Activated CD4-positive, alpha-beta T cell treated with anti-CD3 and anti-CD28 coated beads, Interleukin-2, amount 10 ng/mL, durations not matched to agents 24 days and 14 days (primary cell): ENCODE measurements at places on chromosomes 13 and 19.
A peak's percentile ranks its signal among the peaks of the same experiment; 100 is the strongest.

DNA sequence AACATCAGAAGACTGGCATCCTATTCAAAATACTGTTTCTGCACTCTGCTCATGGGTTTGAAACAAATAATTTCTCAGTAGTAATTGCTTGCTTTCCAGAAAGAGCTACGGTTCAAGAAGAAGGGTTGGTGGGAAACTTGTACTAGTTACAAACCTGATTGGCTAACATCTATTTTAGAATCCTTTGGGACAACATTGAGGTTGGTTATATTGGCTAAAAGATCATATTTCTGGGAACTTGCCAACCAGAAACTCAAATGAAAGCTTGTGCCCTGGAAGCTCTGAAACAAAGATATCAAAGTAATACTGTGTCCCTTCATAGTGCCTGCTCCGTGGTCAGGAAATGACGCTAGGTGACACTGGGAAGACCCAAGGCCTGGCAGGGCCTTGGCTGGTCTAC lies 141.7 kb downstream of the LACC1 start:
- DNase-seq: no peak
- H3K36me3 ChIP-seq: no peaks in the 10 kb centered on the region
- no peak overlapping the region for H3K27ac ChIP-seq
- H3K4me1 ChIP-seq: peaks cover 8% of the 10 kb centered on the region
- no peak overlapping the region for H3K4me3 ChIP-seq
- H3K27me3 ChIP-seq: peaks cover 8% of the 10 kb centered on the region

DNA sequence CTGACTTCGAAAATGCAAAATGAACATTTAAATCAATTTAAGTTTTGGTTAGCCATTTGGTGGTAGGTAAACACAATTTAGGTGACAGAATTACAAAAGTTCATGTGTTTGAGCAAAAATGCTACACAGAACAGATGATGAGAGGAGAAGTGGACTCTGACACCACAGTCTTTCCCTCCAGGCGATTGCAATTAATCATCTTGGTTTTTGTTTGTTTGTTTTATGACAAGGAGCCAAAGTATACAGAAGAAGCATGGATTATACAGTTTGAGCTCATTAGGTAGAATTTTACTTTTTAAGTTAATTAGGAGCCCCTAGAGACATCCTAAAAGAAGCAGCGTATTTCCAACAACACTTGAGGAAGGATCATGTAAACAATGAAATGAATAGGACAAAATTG lies 49.3 kb upstream of the FREM2 start:
- DNase-seq: no peak
- no peak overlapping the region for H3K4me3 ChIP-seq
- H3K27ac ChIP-seq: no peak overlapping the region
- no peaks in the 10 kb centered on the region for H3K27me3 ChIP-seq
- H3K4me1 ChIP-seq: no peaks in the 10 kb centered on the region
- H3K36me3 ChIP-seq: no peaks in the 10 kb centered on the region

DNA sequence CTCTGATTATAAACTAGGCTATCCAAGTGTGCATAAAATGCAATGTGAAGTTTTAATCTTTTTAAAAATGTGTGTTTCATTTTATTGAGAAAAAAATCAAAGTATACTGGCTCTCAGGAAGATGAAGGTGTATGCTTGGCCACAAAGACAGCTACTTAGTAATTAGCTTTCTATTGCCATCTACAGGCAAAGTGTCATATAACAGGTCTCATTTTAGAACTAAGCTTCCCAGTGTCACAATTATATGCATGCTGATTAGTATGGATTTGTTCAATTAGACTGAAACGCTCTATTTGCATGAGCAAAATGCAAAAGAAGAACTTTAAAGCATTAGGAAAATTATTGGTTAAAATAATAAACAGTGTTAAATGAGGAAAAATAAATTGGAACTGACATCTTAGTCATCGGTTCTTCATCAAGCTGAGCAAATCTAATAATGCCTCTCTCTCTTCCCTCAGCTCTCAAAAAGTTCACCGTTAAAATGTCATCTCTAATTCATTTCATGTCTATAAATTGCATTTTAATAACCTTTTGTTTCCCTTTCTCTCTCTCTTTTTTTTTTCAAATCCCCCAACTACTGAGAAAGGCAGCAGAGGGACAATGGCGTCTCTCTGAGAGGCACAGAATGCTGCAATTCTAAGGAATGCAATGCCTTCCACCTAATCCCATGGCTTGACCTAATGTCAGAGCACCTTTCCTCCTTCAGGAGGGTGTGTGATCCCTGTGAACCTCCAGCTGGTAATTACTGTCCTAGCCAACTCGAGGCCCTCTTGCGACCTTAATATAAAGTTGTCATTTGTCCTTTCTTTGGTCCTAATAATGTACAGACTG lies 313.1 kb upstream of the MAB21L1 start:
- H3K27me3 ChIP-seq: no peaks in the 10 kb centered on the region
- no peaks in the 10 kb centered on the region for H3K4me1 ChIP-seq
- H3K36me3 ChIP-seq: no peaks in the 10 kb centered on the region
- no peak overlapping the region for H3K27ac ChIP-seq

DNA sequence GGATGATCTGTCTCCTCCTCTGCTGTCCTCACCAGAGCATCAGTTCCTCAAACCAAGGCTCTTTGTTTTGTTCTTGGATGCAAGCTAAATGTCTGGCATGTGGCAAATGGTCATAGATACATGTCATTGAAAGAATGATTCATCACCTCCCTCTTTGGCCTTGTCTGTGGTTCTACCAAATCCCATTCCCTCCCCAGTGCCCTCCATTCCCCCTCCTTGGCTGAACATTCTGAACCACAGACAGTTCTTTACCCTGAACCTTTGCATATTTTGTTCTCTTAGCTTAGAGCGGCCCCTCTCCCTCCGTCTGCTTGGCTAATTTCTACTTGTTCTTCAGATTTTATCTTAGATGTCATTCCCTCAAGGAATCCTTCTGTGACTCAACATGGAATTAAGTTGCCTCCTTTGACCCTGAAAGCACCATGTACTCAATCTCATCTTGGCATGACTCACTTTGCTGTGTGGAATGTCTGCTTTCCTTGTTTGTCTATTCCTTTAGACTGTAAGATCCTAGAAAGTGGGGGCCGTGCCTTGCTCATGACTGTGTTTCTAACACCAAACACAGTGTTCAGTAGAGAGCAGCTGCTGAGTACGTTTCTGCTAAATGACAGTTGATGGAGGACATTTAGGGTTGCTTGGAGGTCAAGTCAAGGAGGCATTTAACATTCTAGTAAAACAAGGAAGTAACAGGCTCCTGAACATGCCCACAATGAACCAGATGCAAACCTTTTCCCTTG lies 8.1 kb downstream of the ALOX5AP start:
- peak overlapping the region; percentile 51 for H3K27ac ChIP-seq
- peaks cover 61% of the 10 kb centered on the region for H3K4me1 ChIP-seq
- H3K27me3 ChIP-seq: no peaks in the 10 kb centered on the region
- peak overlapping the region; percentile 71 for H3K4me3 ChIP-seq
- DNase-seq: peak; percentile 69
- peaks cover 40% of the 10 kb centered on the region for H3K36me3 ChIP-seq

DNA sequence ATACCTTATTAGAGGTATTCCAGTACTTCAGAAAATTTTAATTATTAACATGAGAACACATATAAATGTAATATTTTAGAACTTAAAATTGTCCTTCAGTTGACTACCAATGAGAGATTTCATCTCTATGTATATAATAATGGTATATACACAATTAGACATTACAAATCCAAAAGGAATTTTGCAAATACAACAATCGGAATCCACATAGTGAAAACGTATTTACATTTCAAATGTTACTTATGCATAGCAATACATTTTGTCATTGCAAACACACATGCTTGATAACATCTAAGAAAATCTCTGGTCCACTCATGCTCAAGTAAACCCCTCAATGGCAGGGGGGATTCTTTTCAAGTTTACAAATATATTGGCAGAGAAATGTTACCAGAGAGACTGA lies 2345.2 kb downstream of the PCDH9 start:
- no peaks in the 10 kb centered on the region for H3K27me3 ChIP-seq
- H3K36me3 ChIP-seq: no peaks in the 10 kb centered on the region
- DNase-seq: no peak
- H3K27ac ChIP-seq: no peak overlapping the region
- H3K4me1 ChIP-seq: no peaks in the 10 kb centered on the region

DNA sequence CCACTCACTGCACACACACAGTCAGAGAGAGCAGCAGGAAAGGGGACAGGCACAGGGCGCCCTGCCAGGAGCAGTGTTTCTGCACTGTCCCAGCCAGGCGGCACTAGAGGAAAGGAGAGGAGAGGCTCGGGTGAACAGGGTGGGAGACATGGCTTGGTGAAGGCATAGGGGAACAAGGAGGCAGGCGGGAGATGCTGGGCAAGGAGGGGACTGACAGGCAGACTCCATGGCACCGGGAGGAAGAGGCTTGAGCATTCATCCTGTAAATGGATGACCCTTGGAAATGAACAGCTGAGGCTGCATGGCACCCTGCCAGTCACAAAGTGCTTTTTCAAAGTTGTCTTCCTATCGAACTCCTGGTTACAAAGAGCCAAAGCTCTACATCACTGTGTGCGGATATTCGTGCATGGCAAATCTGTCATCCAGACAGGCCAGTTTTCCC lies 22.4 kb downstream of the MED26 start:
- no peak for DNase-seq
- no peaks in the 10 kb centered on the region for H3K27me3 ChIP-seq
- H3K4me1 ChIP-seq: peaks cover 26% of the 10 kb centered on the region
- no peak overlapping the region for H3K4me3 ChIP-seq
- H3K36me3 ChIP-seq: peaks cover 5% of the 10 kb centered on the region

DNA sequence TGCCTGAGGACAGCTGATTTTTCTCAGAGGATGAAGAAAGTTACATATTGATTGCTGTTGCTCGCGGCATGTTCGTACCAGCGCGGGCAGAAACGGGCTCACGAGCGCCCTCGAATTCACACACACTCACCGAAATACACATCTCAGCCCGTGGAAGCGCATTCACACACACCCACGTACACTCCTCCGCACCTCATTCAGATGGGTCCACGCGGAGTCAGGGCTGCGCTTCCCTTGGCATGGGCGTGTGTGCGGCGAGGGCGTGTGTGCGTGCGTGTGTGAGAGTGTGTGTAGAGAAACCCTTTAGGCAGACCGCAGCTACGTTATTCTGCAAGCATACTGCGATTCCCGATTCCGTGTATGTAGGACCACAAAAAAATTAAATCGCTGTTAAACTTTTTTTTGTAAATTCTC lies 2.1 kb upstream of the PCDH17 start:
- H3K36me3 ChIP-seq: peaks cover 6% of the 10 kb centered on the region
- peaks cover 56% of the 10 kb centered on the region for H3K27me3 ChIP-seq
- H3K4me1 ChIP-seq: peaks cover 16% of the 10 kb centered on the region
- no peak overlapping the region for H3K27ac ChIP-seq

- no peak overlapping the region for H3K4me3 ChIP-seq
- no peak overlapping the region for H3K27ac ChIP-seq
- no peak for DNase-seq
- no peaks in the 10 kb centered on the region for H3K36me3 ChIP-seq
- H3K4me1 ChIP-seq: no peaks in the 10 kb centered on the region
Measured at GRCh38 chr13:110027470-110028240, 241.3 kb upstream of the IRS2 start.

DNA sequence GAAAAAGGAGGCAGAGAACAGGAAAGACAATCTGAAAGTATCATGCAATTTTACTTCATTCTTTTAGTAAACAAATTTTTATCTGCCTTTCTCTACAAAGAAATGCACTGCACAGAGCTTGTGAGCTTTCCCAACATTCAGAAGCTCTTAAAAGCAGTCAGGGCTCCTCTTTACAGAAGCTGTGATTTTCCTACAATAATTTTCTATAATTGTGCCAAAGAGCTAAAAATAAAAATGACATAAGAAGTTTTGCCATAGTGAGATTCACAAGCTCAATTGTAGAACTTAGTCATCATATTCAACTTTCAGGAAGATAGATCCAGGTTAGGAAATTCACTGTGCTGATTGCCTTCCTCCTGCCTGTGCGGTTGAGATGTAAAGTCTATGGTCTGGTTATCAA lies 341.4 kb downstream of the PCDH9 start:
- no peak for DNase-seq
- H3K27ac ChIP-seq: no peak overlapping the region
- no peaks in the 10 kb centered on the region for H3K4me1 ChIP-seq
- no peak overlapping the region for H3K4me3 ChIP-seq
- no peaks in the 10 kb centered on the region for H3K27me3 ChIP-seq

DNA sequence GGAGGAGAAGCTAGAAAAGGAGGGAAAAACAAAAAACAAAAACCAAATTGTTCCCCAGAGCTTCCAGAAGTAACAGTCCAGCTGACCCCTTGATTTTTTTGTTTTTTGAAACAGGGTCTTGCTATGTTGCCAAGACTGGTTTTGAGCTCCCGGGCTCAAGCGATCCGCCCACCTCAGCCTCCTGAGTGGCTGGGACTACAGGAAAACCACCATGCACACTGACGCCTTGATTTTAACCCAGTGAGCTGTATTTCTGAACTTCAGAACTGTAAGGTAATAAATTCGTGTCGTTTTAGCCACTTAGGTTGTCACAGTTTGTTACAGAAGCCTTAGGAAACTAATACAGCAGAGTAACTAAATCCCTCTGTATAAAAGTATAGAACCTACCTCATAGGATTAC lies 1.1 kb upstream of the NEK3 start:
- H3K27me3 ChIP-seq: no peaks in the 10 kb centered on the region
- peaks cover 8% of the 10 kb centered on the region for H3K36me3 ChIP-seq
- no peak overlapping the region for H3K4me3 ChIP-seq
- H3K4me1 ChIP-seq: peaks cover 41% of the 10 kb centered on the region
- no peak for DNase-seq
- H3K27ac ChIP-seq: no peak overlapping the region

GRCh38 chr19:3275583-3276340 lies 51.3 kb downstream of the CELF5 start:
- peak overlapping the region; percentile 84 for H3K27ac ChIP-seq
- peaks cover 10% of the 10 kb centered on the region for H3K4me1 ChIP-seq
- peak; percentile 94 for DNase-seq
- H3K4me3 ChIP-seq: peak overlapping the region; percentile 87
- peaks cover 14% of the 10 kb centered on the region for H3K27me3 ChIP-seq
